ENCODE measurements at places on chromosomes 13 and 19.
A peak's percentile ranks its signal among the peaks of the same experiment; 100 is the strongest.

- no peak for DNase-seq
Observed at GRCh38 chr13:102659168-102659713, 35.6 kb downstream of the METTL21C start.

DNA sequence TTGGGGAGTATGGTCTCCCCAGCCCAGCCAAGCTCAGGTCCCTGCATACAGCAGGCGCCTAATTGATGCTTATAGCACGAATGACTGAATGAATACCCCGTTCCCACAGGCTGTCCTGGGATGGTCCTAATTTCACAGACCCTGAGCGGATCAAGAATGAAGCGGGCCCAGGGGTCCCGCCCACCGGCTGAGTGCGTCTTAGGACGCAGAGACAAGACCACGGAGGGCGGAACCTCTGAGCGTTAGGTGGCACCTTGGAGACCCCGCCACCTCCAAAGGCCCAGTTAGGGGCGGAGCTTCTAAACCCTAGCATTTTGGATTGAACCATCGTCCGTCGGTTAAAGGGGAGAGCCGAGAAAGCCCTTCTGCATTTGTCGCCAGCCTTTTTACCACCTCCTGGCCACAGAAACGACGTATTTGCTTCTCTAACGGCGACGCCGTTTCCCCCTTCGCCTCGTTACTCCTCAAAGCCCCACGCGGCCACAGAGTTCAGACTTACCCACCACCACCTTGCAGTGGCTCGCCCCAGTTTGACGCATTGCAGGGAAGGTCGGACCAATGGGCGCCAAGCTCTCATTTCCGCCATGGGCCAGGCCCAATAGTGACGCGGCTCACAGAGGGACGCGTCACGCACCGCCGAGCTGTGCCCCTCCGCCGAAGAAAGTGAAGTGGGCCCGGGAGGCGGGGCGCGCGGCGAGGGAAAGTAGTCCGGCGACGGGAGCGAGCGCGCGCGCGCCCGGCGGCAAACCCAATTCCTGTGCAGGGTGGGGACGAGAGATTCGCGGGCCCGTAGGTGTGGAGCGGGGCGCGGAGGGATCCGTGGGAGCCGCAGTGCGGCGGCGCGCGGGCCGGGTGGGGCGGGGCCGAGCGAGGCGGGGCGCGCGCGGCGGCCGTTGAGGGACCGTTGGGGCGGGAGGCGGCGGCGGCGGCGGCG, 479 bp upstream of the CALM3 start:
- DNase-seq = peak; percentile 96

DNA sequence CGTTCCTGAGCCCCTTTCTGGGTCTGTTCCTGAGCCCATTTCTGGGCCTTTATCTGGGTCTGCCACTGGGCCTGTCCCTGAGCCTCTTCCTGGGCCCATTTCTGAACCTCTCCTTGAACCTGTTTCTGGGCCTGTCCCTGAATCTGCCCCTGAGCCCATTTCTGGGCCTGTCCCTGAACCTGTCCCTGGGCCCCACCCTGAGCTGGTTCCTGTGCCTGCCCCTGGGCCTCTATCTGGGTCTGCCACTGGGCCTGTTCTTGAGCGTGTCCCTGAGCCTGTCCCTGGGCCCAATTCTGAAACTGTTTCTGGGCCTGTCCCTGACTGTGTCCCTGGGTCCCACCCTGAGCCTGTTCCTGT, 40.4 kb upstream of the GRTP1 start:
- no peak for DNase-seq

DNA sequence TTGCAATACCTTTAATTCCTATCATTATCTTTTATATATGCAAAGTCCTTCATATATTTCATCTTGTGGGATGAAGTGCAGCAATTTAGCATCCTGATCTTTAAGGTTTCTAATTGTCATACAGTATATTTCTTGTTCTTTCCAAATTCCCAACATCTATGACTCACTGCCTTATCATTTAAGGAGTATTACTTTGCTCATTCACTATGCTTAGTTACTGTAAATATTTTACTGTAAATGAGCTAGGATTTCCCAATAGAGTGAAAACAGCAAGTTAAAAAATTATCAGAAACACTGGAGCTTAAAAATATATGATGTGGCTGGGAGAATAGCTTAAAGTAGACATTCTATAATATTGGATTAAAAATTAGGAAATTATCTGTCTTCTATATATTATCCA, 69.9 kb downstream of the SLITRK6 start:
- no peak for DNase-seq

- DNase-seq = no peak
Observed at GRCh38 chr19:30263830-30264381, 108.3 kb upstream of the ZNF536 start.

DNA sequence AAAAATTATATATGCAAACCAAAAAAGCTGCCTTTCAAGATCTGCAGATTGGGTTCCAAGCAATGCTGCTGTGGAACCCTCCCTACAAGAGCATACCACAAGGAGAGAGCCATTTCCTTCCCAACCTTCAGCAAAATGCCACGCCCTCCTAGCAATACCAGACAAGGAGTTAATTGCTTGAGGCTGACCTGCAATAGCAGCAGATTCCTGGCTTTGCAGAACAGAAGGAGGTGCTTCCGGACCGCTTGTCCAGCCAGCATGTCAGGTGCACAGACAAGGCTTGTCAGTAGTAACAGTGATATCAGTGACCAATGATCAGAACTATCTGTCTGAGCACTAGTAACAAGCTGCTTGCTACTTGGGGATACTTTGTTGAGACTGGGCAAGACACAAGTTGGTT, 301.6 kb downstream of the FGF14 start:
- no peak for DNase-seq

DNA sequence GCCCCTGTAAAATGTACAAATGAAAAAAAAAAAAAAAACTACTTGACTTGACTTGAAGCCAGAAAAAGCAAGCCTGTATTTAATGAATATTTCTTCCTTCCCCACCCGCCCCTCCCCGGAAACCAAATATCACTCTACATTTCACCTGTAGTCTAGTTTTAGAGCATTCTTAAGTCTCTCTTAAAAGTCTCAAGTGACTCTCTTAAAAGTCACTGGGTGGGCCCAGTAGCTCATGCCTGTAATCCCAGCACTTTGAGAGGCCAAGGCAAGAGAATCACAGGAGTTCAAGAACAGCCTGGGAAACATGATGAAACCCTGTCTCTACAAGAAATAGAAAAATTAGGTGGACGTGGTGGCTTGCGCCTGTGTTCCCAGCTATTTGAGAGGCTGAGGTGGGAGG, 72.0 kb downstream of the TSC22D1 start:
- DNase-seq = no peak

DNA sequence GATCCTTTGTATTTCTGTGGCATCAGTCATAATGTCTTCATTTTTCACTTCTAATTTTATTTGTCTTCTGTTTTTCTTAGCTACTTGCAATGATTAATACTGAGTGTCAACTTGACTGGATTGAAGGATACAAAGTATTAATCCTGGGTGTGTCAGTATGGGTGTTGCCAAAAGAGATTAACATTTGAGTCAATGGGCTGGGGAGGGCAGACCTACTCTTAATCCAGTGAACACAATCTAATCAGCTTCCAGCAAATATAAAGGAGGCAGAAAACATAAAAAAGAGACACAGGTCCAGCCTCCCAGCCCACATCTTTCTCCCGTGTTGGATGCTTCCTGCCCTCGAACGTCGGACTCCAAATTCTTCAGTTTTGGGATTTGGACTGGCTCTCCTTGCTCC, 640.9 kb upstream of the MIR17HG start:
- no peak for DNase-seq

GRCh38 chr19:3041327-3041726, 12.2 kb upstream of the TLE2 start:
- DNase-seq = no peak

- no peak for DNase-seq
Observed at GRCh38 chr19:53432088-53432661, 391 bp downstream of the ZNF761 start.

GRCh38 chr19:18102916-18103542, 5.5 kb downstream of the MAST3 start:
- no peak for DNase-seq

- DNase-seq = no peak
Observed at GRCh38 chr13:33471204-33471603, 185.6 kb upstream of the STARD13 start.

DNA sequence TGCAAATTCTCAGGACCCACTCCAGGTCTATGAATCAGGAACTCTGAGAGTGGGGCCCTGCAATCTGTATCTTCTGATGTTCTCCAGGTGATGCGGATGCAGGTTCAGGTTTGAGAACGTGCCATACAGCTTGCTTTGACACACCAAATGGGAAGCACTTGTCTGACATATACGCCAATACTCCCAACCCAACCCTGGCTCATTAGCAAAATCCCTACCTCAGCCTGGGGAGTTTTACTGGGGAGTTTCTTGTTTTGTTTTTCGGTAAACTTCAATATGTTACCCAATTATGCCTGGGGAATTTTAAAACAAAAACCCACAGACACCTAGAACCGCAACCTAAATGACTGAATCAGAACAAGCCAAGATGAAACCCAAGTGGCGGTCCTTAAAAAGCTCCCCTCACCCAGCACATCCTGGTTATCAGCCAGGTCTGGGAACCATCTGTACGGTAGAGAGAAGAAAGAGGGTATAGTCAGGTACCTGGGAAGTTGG, 41.2 kb downstream of the ABCC4 start:
- no peak for DNase-seq

- no peak for DNase-seq
Observed at GRCh38 chr13:111612886-111613285, 292.4 kb downstream of the TEX29 start.
